T1000 (cell line): ENCODE measurements at places on chromosomes 5 and 9.

GRCh38 chr5:33170411-33170810, 270.4 kb upstream of the TARS1 start:
- no peak for DNase-seq

DNA sequence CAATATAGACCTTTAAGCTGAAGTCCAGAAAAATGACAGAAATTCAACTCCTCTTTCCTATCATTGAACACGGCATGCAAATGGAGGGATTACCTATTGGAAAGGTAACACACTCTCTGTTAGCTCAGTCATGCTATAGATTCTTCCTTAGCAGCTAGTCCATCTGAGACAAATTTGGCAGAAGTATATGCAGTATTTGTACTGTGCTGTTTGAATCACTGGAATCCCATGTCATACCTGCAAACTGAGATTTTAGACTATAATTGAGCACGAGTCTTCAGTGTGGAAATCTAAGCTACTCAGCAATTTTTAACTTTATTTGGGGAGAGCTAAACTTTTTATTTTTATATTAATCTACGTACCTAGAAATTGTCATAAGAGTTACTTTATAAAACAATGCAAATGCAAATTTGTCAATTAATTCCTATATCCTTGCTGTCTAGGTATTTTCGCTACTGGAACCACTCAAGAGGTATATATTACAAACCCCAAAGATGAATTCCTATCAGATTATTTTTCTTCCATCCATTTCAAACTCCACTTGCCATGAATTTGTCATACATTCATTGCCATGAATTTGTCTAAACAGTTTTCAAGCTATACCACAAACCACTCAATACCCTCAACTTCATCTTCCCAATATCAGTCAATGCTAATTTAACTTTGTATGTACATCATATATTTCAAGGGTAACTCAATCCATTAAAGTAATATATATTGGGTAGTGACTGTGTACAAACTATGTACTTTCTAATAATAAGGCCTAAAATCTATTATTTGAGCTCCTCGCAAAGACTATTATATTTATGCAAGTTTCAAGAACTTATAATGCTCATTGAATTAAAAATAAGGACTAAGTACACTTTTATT, 224.8 kb downstream of the MEF2C start:
- no peak for DNase-seq

DNA sequence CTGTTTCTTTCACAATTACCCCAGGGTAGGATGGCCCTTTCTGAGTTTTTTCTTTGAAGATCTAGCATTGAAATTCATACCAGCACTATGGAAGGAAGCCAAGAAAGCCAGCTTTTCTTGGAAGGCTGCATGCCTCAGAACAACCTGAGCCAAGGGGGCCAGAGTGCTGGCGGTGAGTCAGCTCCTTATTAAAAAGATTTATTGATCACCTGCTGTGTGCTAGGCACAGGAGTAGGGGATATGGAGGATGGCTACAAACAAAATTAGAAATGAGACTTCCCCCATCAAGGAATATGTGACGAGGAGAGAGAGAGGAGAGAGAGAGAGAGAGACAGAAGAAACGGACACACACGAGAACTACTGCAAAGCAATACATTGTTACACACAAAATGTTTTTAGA, 184.6 kb upstream of the PUM3 start:
- DNase-seq = no peak

- no peak for DNase-seq
These were observed 373.3 kb downstream of the TLE4 start for GRCh38 chr9:79945016-79945415.

DNA sequence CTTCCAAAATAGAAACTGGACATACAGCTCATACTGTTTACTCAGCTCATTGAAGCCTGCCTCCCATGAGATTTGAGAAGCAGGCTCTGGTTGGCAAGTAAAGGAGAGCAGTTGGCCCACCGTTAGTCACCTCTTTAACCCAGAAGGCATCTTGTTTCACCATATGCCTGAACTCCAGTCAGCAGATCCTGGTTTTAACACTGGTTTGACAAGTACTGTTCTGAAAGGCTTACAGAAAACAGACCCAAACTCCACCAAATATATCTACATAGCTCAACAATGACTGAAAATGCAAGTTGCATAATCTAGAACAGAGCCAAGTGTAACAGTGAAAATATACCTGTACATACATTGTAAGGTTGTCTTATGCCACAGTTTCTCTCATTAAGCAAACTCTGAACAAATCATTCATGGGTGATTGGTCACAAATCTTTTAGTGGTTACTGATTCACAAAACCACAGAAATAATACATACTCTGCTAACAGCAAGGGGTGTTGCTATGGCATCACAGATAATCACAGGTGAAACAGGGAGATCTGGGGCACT, 198.8 kb downstream of the BNC2 start:
- peak; percentile 25 for DNase-seq

- no peak for DNase-seq
These were observed 44.6 kb downstream of the MPDZ start for GRCh38 chr9:13234932-13235331.

DNA sequence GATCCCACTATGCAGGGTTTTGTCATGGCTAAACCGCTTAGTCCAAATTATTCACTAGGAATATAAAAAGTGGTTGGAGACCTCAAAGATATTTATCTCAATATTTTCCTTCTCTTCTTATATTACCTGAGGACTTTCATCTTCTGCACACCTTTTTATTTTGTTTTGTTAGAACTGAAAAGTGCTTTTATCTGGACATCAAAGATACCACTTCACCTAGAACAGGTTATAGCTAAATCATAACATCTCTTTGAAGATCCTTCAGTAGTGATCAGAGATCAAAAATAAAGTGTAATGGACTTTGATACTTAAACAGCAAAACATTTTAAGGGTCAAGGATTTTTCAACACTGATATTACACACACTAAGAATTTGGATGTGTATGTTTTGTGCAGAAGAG, 160.2 kb downstream of the MCTP1 start:
- no peak for DNase-seq
